Naive thymus-derived CD8-positive, alpha-beta T cell (primary cell): ENCODE measurements at places on chromosomes 3 and 15. TPM values are rescaled to one million over a fixed set of nuclear protein-coding genes. Genes with fewer than 3 reads are reported as not detected.

Gene LDHAL6B
- not detected for total RNA-seq

Gene FBXW12
- not detected for total RNA-seq

Gene LTF
- not detected for total RNA-seq

Gene ATOSA
- 101 TPM for total RNA-seq

Gene CFAP100
- not detected for total RNA-seq

Gene PRKCD
- 11.0 TPM for total RNA-seq

Gene GRIP2
- not detected for total RNA-seq

Gene MAPK6
- total RNA-seq = 21.7 TPM

Gene SCG5
- total RNA-seq = not detected

Gene KIF23
- not detected for total RNA-seq

Gene MKRN2OS
- total RNA-seq = not detected

Gene PROK2
- total RNA-seq = not detected

Gene CIDEC
- total RNA-seq = not detected

Gene ANKRD34C
- not detected for total RNA-seq

Gene COL7A1
- total RNA-seq = 1.6 TPM

Gene PTH1R
- not detected for total RNA-seq

Gene MESP1
- total RNA-seq = 0.27 TPM

Gene LYSMD4
- total RNA-seq = 14.5 TPM

Gene TGM5
- total RNA-seq = not detected

Gene SUCLG2
- total RNA-seq = 62.7 TPM

Gene SLC15A2
- total RNA-seq = 3.4 TPM

Gene SCN5A
- 0.25 TPM for total RNA-seq

Gene GOLGA8K
- 1.9 TPM for total RNA-seq

Gene DZIP1L
- not detected for total RNA-seq

Gene RHOV
- not detected for total RNA-seq
